ENCODE measurements at places on chromosomes 7 and 10. TPM values are rescaled to one million over a fixed set of nuclear protein-coding genes. Genes with fewer than 3 reads are reported as not detected.

Gene CYP26C1
- 0.16 TPM for total RNA-seq

Gene PLXDC2
- total RNA-seq: 72.0 TPM

Gene EGFR
- 88.5 TPM for total RNA-seq

Gene MEOX2
- total RNA-seq: 3.2 TPM

Gene TFEC
- total RNA-seq: 7.3 TPM

Gene GIMAP4
- total RNA-seq: 54.0 TPM

Gene ADRB1
- 4.9 TPM for total RNA-seq

Gene IGF2BP3
- total RNA-seq: 0.32 TPM

Gene LCOR
- 82.0 TPM for total RNA-seq

Gene VSTM4
- total RNA-seq: 26.2 TPM

Gene LBX1
- not detected for total RNA-seq

Gene PALD1
- 12.1 TPM for total RNA-seq

Gene C10orf105
- 0.16 TPM for total RNA-seq

Gene GIMAP2
- 10.4 TPM for total RNA-seq

Gene GSTO2
- total RNA-seq: 0.84 TPM

Gene METTL27
- 3.4 TPM for total RNA-seq

Gene TRIM74
- total RNA-seq: not detected

Gene TPST1
- total RNA-seq: 29.0 TPM

Gene TMEM26
- total RNA-seq: 0.95 TPM

Gene ABCC2
- total RNA-seq: 0.84 TPM
